ENCODE measurements at places on chromosomes 6 and 20.

- DNase-seq = peak; percentile 89
Measured at GRCh38 chr20:62702895-62703852, 5.5 kb upstream of the NTSR1 start.

DNA sequence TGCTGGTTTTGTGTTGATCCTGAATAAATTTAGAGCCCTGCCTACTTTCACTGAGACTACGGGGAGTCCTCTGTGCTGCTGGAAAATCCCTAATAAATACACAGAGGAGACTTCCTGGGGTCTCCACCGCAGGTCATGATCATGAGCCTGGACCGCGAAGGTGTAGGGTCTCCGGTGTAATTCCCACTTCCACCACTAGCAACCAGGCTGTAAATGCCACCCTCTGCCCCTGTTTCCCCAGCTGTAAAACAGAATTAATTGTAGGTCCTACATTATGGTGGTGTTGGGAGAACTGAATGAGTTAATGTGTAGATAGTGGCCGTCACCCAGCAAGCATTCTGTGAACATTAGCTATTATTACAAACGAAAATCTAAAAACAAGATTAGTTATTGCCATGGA, 191.6 kb upstream of the THBS2 start:
- no peak for DNase-seq

DNA sequence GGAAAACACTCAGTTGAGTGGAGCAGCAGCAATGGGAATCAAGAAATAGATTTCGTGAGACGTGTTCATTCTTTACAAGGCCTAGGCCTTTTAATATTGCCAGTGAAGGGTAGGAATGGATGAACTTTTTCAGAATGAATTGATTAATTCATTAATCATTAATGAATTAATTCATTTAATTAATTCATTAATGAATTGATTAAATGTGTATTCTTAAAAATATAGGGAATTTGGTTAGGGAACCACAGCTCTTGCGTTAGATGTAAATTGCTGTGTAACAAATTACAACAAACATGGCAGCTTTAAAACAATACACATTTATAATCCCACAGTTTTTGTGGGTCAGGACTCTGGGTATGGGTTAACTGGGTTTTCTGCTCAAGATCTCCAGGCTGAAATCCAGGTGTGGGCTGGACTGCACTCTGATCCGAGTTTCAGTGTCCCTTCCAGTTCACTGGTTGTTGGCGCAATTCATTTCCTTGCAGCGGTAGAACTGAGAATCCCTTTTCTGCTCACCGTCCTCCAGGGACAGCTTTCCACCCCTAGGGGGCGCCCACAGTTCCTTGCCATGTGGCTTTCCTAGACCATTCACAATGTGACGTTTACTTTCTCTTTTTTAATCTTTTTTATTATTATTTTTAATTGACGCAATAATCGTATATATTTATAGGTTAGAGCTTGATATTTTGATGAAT, 32.8 kb upstream of the BCAS1 start:
- DNase-seq = no peak

DNA sequence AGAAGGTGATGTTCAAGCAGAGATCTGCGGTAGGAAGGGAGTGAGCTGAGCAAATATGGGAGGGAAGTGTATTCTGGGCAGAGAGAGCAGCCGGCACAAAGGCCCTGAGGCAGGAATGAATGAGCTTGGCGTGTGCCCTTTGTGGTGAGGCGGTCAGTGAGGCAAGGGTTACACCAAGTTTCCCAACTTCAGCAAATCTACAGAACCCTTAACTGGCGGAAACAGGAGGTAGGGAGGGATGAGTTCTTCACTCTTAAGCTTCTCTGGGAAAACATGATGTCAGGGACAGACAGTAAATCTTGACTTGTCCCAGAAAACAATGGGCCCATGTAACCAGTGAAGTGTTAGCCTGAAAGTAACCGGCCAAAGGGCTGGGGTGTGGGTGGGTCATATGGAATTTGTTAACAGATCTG, 97.1 kb upstream of the PTPN1 start:
- no peak for DNase-seq

- DNase-seq = no peak
Measured at GRCh38 chr20:49865559-49865958, 49.8 kb downstream of the SPATA2 start.

DNA sequence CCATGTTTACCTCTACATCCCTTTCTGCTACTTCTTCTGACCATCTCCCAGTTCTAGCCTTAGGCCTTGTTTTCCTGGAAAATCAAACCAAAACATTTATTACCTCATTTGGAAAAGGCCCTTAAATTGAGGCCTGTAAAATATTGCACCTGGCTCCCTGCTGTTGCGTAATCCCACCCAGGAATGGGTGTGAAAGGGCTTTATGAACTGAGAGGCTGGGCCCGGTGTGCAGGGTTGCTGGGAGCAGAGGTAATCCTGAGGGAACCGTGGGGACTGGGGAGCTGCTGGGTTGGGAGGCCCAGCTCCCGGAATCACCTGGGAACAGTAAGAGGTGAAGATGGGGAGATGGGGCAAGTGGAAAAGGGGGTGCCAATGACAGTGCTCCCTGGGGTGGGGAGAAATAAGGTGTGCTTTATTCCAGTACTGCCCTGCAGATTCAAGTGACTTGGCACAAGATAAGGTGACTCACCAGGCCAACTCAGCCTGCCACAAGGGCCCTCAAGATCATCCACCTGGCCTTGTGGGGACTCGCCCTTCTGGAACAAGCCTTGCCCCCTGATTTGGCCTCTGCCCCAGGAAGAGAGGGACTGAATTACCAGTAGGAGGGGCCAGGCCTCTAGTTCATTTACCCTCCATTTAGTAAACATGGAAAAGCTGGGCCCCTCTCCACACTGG, 44.2 kb downstream of the KCNK5 start:
- peak; percentile 54 for DNase-seq

- DNase-seq = no peak
Measured at GRCh38 chr20:63633732-63634131, 6.8 kb upstream of the GMEB2 start.

DNA sequence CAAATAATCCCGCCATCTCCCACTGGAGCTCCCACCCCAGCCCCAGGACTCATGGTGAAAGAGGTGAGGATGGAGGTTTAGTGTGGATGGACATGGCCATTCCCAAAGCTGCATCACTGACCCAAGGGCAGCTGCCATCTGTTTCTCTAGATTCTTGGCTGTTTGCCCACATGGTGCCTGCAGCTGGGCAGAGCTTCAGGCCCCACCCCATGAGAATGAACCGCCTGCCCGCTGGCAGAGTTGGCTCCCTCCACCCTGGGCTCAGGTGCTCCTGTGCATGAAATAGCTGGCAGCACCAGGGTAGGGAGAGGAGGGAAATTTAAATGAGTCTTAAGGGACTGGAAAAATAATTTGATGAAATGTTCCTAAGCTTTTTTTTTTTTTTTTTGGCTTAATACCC, 17.4 kb downstream of the SCML4 start:
- DNase-seq = no peak

- peak; percentile 88 for DNase-seq
Measured at GRCh38 chr20:17558154-17558940, 11.5 kb upstream of the DSTN start.

GRCh38 chr6:498795-499231, 107.3 kb downstream of the IRF4 start:
- no peak for DNase-seq

DNA sequence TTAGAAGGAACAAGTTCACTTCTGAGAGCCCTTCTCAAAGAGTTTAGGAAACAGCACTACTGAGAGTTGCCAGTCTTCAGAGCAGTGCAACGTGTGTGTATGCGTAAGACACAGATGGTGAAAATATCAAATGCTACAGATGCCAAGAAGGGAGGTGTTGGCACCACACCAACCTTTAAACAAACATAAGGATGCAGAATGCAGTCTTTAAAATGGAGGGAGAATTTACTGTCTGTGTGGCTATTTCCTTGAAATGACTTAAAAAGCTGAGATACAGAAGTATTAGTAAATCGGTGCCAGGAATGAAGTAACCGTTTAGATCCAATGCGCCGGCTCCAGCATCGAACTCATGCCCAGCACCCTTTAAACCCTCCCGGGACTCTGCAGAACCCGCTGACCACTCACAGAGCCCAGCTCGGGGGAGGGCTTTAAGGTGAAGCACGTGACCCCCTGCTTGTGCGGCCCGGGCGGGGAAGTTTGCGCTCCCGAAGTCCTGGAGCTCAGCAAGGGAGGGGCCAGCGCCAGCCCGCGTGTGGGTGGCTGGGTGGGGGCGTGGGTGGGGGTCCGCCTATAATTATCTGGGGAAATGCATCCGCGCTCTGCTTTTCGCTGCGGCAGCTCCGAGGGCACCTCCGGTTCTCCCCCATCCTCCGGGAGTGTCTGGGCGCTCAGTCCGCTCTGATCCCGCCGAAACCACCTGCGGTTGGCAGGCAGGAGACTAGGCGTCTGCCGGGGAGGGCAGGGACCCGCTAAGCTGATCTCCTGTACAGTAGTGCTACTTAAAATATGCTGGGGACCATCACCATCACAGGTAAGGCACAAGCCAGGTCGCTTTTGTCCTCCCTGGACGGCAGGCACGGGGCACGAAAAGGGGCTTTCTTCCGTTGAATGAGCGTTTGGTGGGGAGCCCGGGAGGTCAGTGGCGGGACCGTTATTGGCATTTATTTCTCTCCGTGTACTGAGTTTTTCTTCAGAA, 66.0 kb downstream of the ZBTB2 start:
- DNase-seq = peak; percentile 60

- peak; percentile 2 for DNase-seq
Measured at GRCh38 chr6:94389218-94389617, 969.9 kb upstream of the EPHA7 start.

GRCh38 chr6:138267971-138268895, 49.9 kb upstream of the PBOV1 start:
- no peak for DNase-seq

DNA sequence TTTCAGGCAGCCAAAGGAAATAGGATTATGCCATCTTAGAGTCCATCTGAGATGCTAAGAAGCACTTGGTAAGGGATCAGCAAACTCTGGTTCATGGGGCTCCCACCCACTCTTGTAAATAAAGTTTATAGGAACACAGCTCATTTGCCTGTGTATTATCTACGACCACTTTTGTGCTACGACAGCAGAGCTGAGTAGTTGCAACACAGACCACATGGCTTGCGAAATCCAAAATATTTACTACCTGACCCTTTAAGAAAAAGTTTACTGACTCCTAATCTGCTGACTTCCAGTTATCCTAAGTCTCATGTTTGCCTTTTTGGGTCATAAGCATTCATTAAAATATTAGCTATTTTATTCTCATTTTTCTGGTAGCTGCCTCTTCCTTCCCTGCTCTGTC, 859.0 kb downstream of the QKI start:
- DNase-seq = no peak

DNA sequence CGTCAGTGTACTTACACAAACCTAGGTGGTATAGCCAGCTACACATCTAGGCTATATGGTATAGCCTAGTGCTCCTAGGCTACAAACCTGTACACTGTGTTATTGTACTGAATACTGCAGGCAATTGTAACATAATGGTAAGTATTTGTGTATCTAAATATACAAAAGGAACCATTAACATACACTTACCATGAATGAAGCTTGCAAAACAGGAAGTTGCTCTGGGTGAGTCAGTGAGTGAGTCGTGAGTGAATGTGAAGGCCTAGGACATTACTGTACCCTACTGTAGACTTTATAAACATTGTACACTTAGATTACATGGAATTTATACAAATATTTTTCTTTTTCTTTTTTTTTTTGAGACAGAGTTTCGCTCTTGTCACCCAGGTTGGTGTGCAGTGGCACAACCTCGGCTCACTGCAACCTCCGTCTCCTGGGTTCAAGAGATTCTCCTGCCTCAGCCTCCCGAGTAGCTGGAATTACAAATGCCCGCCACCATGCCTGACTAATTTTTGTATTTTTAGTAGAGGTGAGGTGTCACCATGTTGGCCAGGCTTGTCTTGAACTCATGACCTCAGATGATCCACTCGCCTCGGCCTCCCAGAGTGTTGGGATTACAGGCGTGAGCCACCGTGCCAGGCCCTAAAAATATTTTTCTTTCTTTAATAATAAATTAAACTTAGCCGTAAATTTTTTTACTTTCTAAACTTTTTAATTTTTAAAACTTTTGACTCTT, 15.4 kb upstream of the KIAA1755 start:
- DNase-seq = peak; percentile 83

DNA sequence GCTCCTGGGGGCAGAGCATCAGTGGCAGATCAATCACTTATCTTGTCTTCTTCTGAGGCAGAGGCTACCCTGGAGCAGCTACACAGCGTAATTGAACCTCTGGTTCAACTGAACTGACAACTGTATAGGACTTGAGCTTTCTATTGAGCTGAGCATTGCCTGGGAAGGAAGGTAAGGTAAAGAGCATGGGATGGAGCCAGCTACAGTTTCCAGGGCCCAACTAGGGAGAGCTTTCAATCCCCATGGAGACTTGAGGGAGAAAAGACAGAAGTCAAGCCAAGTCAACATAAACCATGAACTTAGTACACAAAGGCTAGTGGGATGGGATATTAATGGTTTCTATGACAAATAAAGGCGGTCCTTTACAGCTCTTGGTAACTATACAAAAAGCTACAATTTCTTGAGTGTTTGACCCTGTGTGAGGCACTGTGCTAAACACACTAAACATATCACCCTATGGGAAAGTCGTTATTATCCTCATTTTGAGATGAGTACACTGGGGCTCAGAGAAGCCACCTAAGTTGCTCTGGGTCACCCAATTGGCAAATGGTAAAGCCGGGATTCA, 140.7 kb upstream of the SLC22A23 start:
- DNase-seq = no peak

DNA sequence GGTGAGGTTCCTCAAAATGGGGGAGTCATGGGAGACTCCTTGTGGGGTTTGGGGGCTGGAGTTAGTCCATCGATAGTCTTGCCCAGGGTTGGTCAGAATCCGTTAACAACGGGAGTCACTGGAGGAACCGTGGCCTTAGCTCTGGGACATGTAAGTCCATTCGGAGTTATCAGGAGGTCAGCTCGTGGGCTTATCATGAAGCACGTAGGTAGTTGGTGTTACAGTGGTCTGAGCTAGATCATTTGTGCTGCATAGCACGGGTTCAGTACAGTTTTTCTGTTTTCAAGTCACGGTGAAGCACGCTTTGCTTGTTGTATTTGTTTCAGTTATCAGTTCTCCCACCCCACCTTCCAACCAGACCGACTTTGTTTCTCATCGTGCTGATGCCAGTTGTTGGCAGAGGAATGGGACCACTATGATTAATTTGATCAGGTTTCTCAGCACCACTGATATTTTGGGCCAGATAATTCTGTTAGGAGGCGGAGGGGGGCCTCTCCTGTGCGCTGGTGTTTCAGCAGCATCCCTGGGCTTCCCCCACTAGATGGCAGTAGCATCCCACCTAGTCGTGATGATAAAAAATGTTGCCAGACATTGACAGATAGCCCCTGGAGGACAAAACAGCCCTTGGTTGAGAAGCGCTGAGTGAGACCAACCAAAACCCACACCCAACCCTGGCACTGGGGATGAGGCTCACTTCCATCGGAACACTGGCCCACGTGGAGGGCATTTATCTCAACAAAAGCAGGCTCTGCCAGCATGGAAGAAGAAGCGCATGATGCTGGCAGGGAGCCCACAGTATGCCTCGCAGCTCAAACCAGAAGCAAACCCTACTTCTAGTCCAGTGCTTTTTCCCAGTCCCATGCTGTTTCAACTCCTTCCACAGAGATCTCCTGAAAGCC, 2.2 kb upstream of the APMAP start:
- DNase-seq = peak; percentile 54
